ENCODE measurements at places on chromosomes 16 and 17.

- no peak for DNase-seq
These were observed 204.8 kb upstream of the CPHXL start for GRCh38 chr16:75931043-75931442.

DNA sequence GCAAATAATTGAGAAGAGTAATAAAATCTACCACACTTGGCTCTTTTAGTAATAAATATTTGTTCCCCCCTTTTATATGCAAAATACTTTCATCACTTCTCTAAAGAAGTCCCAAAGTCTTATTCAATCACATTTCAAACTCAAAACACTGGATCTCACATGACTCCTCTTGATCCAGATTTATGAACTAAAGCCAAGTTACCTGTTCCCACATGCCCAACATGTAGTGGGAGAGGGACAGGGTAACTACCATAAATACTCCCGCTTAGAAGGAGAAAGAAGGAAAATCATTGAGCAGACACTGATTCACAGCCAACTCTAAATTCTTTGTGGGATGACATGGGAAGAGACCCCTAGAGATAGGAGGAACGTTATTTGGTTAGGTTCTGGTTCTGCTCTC, 64.9 kb upstream of the PMFBP1 start:
- no peak for DNase-seq

DNA sequence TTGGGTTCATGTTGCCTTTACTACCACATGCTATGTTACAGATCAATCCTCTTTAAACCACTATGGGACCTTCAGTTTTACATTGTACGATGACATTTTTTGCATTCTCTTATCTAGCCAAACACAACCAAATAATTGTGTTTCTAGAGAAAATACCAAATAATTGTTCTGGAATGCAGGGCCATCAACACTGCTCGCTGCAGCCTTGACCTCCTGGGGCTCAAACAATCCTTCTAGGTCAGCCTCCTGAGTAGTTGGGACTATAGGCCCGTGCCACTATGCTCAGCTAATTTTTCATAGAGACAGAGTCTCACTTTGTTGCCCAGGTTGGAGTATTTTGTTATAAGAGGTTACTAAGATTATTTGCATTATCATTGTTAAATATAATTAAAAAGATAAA, 237.5 kb upstream of the PMFBP1 start:
- no peak for DNase-seq

- DNase-seq = no peak
These were observed 44.1 kb downstream of the MARCHF10 start for GRCh38 chr17:62763891-62764600.

- no peak for DNase-seq
These were observed 44.8 kb upstream of the MSI2 start for GRCh38 chr17:57211543-57211942.

DNA sequence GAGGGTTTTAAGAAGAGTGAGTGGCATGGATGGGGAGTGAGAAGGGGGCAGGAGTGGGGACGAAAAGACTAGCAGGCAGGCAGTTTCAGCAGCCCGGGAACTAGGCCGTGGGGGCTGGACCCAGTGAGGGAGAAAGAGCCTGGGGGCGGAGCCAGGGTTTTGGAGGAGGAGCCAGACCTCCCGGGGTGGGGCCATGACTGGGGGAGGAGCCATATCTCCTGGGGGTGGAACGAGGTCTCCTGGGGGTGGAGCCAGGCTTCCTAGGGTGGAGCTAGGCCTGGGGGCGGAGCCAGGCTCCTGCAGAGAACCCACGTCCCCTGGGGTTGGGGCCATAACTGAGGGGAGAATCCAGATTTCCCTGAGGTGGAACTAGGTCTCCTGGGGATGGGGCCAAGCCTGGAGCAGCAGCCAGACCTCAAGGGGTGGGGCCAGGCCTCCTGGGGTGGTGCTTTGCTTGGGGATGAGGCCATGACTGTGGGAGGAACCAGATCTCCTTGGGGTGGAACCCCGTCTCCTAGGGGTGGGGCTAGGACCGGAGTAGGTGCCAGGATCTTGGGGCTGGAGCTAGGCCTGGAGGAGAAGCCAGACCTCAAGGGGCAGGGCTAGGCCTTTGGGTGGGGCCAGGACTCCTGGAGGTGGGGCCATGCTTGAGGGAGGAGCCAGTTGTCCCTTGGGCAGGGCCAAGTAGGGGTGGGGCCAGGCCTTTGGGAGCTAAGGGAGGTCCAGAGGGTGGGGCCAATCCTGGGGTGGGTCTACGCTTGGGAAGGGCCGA, 41.7 kb upstream of the JPH3 start:
- DNase-seq = no peak

DNA sequence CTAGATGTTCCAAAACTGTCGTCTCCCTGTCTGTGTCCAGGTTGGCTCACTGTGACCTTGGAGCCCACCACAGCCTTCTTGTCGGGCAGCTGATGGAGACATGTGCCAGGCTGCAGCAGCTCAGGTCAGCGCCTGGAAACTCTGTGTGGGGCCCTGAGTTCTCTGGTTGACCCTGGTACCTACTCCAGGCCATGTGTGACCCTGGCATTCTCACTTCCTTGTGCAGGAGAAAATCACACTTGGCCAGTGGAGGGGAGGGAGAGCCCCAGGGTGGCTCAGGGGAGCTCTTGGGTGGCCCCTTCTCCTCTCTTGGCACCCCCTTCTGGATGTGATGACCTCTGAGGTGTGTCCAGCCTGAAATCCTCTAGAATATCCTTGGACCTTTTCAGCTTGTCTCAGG, 25.0 kb upstream of the CPNE2 start:
- DNase-seq = no peak

Data from stimulated activated CD4-positive, alpha-beta T cell treated with anti-CD3 and anti-CD28 coated beads, Interleukin-2, amount 100 ng/mL, for 4 hours (primary cell).